ENCODE measurements at places on chromosomes 7 and 10.

DNA sequence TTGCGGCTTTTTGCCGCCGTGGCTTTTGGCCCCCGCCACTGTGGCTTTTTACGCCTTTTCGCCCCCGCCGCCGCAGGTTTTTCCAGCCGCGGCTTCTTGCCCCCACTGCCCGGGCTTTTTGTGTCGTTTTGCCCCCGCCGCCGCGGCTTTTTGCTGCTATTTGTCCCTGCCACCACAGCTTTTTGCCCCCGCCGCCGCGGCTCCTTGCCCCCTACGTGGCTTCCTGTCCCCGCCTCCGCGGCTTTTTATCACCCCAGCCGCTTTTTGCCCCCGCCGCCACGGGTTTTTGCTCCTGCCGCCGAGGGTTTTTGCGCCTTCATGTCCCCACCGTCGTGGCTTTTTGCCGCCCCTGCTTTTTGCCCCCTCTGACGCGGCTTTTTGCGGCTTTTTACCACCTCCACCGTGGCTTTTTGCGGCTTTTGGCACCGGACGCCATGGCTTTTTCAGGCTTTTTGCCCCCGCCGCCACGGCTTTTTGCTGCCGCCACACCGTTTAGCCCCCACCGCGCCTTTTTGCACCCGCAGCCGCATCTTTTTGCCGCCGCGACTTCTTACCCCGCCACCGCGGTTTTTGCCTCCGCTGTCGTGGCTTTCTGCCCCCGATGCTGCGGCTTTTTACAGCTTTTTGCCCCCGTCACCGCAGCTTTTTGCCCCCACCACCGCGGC, 637.0 kb downstream of the ZNF716 start:
- no peak for DNase-seq

DNA sequence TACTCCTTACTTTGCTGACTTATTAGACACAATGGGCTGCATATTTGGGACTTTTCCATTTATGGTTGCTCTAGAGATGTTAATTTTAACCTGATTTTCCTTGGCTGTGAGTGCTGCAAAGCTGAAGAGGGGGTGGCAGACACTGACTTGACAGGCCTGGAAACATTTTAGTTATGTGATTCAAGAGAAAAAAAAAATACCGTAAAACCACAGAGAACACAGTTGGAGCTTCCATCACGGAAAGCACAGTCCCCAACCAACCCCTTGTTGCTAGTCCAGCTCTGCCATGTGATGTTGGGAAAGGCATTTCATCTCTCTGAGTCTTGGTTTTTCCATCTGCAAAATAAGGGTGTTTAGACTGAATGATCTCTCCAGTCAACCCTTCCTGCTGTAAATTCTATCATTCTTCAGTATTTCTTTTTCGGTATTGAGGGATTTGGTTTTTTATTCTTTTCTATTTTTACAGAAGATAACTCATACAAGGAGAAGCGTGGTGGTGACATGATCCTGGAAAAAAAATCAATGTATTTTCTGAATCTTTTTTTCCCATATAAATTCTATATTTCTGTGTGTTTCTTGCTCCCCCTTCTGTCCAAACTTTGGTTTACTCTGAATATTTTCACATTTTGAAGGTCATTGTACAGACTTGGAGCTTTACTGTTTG, 246.1 kb downstream of the REEP3 start:
- no peak for DNase-seq

DNA sequence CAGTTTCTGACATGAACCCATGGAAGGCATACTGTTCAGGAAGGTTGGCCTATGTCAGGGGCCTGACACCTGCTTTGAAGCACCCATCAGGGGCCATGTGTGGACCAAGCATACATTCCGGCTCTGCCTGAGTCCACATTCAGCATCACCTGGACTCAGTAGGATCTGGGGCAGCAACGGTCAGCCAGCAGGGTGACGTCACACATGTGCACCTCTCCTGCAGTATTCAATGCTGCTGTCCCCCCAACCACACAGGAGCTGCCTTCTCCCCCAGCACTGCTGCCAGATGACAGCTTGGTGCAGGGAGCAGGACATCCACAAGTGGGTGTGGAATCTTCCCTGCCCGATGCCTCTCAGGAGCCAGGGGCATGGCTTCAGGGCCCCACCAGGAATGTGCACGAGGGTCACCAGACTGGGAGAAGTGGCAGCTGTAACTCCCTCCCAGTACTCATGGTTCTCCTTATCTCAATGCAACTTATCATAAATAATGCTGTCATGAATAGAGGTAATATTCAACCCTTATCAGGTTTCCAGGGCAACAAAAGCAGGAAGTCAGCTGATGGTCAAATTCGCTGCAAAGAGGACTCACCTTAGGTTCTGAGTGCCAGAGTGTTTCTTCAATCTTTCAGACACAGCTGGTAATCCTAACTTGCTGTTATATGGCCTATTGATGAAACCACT, 292.9 kb downstream of the PAXIP1 start:
- DNase-seq = no peak

- DNase-seq = no peak
Measured at GRCh38 chr10:127044186-127044585, 139.0 kb downstream of the DOCK1 start.

GRCh38 chr7:100124301-100125230, 2.2 kb upstream of the MBLAC1 start:
- no peak for DNase-seq

- DNase-seq = no peak
Measured at GRCh38 chr7:12640299-12641096, 46.9 kb upstream of the ARL4A start.
